T-cell (primary cell): ENCODE measurements at places on chromosomes 3 and 15.
A peak's percentile ranks its signal among the peaks of the same experiment; 100 is the strongest.

DNA sequence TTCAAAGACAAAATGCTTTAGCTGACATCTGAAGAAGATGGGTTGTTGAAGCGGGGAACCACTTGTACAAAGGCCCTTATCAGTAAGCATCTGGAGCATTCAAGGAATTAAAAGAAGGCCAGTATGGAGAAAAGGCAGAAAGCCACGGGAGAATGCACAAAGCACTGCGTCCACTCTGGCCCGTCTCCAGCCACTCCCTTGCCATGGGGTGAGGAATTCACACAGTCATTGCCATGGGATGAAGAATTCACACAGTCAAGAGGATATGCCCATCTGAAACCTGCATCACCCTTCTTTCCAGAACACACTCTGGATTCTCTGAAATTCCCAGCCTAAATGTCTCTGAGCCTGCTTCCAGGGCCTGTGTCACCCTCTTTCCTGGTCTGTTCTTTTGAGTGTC is 26.7 kb upstream of the STAG1 start:
- DNase-seq = no peak

DNA sequence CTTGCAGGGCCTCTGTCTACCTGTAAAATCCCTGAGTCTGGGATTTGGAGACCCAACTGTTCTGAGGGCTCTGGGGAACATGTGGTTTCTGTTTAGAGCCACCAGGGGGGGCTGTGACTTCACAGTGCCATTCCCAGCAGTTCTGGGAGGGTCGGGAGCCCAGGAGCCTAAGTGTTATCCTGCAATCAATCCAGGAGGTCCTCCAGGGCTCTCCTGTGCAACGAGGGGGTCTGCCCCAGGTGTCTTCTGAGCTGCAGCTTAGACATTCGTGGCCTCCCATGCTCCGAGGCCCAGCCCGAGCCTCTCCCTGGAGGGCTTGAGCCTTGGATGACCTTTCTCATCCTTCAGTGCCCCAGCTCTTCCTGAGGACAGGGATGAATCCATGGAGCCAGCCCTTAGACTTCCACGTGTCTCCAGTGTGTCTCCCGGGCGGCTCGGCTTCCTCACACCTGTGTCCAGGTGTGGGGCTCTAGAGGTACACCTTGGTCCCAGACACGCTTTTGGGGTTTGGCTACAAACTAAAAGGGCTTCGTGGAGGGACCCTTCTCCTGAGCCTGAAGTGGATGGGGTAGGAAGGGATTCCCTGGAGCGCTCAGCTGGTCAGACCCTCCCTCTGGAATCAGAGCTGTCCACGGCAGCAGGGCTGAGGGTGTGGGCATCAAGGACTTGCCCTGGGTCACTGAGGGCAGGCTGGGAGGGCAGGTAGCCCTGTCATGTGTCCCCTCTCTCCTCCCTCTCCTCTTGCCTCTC is 20.3 kb upstream of the ABTB1 start:
- DNase-seq = peak; percentile 12

- DNase-seq = no peak
These were observed 26.5 kb downstream of the TSPAN3 start for GRCh38 chr15:77044228-77045042.

DNA sequence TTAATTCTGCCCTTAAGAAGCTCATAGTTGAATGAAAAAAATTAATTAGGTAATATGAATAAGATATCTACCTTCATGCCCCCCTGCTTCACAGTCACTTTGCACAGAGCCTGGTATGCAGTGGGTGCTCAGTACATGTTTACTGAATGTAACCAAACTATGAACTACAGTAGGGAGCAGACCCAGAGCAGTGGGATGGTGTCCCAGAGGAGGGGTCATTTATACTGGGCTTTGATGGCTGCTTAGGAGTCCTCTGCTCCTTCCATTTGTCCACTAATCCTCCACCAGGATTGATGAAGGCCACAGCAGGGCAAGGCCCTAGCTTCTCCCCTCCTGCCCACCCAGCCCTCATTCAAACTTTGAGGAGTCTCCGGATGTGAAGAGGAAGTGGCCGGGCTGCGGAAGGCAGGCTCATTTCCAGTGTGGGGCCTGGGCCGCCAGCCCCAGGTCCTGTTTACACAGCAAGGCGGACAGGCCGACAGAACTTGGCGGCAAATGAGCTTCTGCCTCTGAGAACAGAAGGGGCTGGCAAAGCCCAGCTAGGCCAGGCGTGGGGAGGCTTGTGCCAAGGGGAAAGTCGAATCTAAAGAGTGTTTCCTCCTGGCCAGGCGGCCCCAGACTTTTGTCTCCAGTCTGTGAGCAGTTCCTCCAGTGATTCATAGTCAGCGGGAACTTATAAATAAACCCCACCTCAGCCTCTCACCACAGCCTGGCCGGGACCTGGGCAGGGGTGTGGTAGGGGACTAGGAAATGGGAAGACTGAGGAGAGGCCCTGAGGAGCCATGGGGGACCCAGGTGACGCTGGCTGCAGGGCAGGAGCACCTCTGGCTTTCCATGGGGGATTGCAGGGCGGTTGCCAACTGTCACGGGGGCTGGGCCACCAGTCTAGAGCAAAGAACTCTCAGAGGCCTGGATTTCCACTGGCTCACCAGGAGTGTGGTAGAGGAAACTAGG is 51.6 kb upstream of the LCTL start:
- DNase-seq = no peak

DNA sequence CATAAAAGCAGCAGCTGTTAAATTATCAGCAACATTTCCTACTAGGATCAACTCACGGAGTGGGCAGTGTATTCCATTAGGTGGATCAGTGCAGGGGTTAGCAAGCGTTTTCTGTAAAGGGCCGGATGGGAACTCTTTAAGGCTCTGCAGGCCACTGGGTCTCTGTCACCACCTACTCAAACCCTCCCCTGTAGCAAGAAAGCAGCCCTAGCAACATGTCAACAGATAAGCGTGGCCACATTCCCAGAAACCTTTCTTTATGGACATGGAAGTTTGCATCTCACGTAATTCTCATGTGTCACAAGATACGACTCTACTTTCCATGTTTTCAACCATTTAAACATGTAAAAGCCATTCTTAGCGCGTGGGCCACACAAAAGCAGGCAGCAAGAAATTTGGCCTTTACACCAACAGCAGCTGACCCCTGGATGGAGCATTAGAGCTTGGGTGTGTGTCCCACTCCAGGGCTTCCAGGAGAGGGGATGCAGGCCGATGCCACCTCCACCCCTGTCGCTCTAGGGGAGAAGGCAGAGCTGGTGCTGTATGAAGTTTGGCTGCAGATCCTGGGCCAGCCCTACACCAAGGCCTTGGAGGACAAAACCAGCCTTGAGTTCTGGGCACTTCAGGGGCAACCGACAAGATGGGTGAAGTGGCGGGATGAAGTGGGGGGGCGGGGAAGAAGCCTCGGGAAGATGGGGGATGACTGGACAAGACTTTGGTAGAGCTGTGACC is 48.2 kb upstream of the CSPG4 start:
- DNase-seq = no peak

DNA sequence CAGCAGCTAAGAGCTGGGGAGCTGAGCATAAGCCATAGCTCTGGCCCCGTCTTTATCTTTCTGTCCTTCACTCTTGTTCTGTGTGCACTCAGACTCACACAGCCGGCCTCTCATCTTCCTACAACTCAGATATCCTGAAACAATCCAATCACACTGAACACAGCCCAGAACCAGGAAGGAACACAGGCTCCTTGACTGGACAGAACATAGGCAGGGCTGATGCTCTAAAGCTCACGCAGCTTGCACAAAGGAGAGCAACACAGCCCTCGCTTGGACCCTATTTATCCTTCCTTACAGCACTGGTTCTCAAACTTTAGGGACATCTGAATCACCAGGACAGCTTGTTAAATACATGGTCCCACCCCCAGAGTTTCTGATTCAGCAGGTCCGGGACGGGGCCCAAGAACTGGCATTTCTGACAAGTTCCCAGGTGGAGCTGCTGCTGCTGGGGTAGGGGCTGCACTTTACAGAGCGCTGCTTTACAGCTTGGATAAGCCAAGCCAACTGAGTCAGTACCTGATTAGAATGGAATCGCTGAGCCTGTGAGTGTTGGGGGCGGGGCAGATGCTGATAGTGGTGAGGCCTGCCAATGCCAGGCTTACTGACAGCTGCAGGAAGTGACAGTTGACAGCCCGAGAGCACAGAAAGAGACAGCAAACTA is 65.1 kb downstream of the MRPL46 start:
- DNase-seq = no peak

DNA sequence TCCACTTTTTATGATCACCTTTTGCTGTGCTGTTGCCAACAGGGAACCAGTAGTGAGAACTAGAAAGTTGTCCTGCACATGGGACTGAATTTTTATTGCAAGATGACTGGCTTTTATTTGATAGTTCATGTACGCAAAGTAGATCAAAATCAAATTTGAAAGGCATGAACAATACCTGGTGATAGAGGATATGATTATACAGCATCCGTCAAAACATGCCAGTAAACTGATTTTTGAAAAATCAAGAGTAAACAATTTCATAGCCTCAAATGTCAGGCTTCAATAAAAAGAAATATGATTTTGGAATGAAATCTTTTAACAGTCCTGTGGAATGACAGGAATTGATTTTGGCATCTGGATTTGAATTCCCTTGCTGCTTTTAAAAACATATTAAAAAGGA is 219.6 kb upstream of the LRRN1 start:
- DNase-seq = no peak

DNA sequence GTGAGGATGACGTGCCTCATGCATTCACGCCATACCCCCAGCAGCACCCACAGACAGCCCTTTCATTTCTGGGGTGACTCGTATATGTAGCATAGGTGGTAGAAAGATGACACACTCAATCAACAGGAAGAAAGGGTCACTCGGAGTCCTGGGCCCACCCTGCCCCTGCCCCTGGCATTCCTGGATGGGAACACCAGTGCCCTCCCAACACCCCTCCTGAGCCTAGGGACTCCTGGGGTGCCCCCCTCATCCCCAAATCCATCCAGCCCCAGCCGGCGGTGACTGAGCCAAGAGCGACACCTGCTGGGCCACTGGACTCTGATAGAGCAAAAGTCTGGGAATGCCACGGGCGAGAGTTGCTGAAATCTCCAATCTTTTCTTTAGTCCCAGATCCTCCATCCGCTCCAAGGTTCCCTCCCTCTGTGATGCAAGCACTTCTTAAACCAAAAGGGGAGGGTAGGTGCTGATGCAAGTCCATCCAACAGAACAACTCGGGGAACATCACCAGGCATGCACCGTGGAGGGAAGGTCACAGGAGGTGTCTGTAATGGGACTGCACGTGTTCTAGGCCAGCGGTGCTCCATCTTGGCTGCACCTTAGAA is 31.1 kb downstream of the ACAN start:
- peak; percentile 7 for DNase-seq

DNA sequence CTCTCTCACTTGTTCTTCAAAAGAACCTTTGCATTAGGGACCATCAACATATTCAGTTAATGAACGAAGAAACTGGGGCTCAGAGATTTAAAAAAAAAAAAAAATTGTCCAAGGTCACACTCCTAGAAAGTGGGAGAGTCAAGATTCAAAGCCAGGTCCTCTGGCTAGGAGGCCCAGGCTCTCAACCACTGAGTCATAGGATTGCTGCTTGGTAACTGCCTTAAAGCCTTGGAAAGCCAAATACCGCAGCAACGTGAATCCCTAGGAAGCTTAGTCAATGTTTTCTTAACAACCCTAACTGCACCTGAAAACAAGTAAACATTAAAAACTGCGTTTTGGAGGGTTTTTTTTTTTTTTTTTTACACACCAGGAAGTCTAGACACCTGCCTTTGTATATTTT is 156.8 kb downstream of the WNT5A start:
- no peak for DNase-seq

DNA sequence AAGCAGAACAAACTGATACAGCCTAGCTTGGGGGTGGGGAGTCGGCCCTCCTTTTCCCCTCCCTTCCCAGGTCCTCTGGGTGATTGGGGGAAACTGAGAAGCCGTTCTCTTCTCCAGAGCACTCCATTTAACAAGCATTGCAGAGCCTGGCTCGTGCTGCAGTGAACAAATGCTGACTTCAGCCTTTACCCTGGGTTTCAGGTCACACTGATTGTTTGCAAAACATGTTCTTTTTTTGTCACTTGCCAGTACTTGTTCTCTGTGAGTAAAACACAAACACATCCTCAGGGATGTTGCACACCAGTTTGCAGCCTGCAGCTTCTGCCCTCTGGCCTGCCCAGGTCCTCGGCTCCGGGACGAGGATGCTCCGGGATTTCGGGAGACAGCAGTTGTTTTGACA is 132.8 kb downstream of the PGPEP1L start:
- DNase-seq = no peak

- DNase-seq = no peak
These were observed 629.6 kb downstream of the PYDC2 start for GRCh38 chr3:192090586-192090985.

DNA sequence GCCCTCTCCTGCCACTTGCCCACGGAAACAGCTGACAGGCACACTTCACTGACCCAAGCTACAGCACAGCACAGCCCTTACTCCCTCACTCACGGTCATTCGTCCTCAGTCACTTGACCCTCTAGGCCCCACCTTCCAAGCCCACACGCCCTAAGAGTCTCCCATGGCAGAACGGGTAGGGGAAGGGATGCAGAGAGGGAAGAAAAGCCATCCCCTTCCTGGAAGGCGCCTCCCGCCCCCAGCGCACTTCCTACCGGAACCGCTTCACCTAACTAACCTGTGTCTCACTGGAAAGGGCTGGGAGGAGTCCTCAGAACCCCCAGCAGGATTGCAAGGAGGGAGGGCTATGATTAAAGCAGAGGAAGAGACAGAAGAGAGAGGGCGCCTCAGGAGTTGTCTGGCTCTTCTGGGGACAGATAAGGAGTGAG is 22.9 kb downstream of the EPHB3 start:
- DNase-seq = no peak

DNA sequence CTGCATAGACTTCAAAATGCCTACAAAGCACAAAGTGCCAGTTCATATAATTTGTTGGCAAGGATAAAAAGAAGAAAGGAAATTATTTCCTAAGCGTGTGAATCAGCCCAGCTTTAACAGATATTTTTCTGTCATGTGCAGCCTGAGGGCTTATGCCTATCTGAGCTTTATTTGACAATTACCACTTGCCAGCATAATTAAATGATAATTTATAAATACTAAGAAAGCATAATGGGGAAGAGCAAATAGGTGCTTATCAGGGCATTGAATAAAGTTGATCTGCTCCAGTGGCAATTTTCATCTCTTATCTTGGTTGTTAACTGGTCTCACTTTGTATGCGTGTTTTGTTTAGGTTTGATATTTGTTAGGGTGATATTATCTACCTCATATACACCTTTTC is 313.4 kb upstream of the DNAJC19 start:
- DNase-seq = no peak

GRCh38 chr3:78912687-78913086 is 855.1 kb downstream of the ROBO1 start:
- DNase-seq = no peak

DNA sequence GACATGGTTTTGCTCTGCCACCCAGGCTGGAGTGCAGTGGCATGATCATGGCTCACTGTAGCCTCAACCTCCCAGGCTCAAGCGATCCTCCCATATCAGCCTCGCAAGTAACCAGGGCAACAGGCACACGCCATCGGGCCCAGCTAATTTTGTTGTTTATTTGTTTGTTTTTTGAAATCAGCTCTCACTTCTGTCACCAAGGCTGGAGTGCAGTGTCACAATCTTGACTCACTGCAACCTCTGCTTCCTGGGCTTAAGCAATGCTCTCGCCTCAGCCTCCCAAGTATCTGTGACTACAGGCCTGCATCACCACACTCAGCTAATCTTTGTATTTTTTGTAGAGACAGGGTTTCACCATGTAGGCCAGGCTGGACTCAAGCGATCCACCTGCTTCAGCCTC is 26.3 kb upstream of the PLCH1 start:
- no peak for DNase-seq
